Calu3 (cell line): ENCODE measurements at places on chromosomes 4 and X.
A peak's percentile ranks its signal among the peaks of the same experiment; 100 is the strongest.

- no peak for DNase-seq
- H3K27ac ChIP-seq, result no peak overlapping the region
- no peaks in the 10 kb centered on the region for H3K27me3 ChIP-seq
- no peaks in the 10 kb centered on the region for H3K36me3 ChIP-seq
- H3K4me1 ChIP-seq, result no peaks in the 10 kb centered on the region
Observed at GRCh38 chr4:33054161-33054560, 2334.0 kb downstream of the PCDH7 start.

GRCh38 chr4:87054900-87055299 lies 120.1 kb downstream of the AFF1 start:
- peaks cover 40% of the 10 kb centered on the region for H3K4me1 ChIP-seq
- no peak overlapping the region for H3K4me3 ChIP-seq
- DNase-seq, result no peak
- no peak overlapping the region for H3K27ac ChIP-seq
- H3K36me3 ChIP-seq, result peaks cover 7% of the 10 kb centered on the region

- peak; percentile 85 for DNase-seq
- H3K4me1 ChIP-seq, result no peaks in the 10 kb centered on the region
Observed at GRCh38 chrX:48897157-48897624, 377 bp downstream of the TIMM17B start.

DNA sequence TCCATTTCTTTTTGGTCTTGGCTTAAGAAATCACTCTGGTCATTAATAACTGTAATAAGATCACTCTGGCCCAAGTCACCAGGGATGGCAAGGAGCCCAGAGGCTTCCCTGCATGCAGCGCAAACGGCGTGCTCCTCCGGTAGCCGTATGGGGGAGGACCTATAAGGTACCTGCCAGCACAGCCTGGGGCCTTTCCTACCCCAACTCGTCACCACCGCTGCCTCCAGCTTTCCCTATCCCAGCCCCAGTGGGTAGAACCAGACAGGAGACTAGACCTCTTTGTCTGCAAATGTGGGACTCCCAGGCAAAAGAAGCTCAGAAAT lies 25.9 kb downstream of the HAND2 start:
- H3K27me3 ChIP-seq, result no peaks in the 10 kb centered on the region
- no peak for DNase-seq
- no peaks in the 10 kb centered on the region for H3K36me3 ChIP-seq
- H3K27ac ChIP-seq, result no peak overlapping the region
- no peak overlapping the region for H3K4me3 ChIP-seq

DNA sequence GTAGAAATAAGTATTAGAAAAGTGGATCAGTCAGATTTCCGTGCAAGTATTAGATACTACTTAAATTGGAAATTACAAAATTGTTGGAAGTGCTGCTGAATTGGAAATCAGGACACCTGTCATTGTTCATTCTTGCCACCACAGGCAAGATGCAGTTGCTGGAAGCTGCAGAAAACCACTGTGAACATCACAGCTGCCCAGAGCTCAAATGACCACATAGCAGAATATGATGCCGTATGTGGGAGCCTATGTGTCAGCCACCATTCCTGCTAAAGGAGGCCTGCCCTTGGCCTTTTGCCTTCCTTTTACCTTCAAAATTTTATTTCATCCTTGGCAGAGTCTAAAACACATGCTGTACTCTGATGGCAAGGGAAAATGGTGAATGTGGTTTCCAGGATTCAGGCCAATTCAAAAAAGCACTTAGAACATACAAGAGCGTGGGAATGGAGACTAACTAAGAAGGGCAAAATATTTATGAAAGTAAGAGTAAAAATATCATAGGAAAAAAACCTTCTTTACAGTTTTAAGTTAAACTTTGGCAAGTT lies 1005.5 kb upstream of the GRID2 start:
- no peaks in the 10 kb centered on the region for H3K36me3 ChIP-seq
- H3K4me3 ChIP-seq, result no peak overlapping the region
- no peak overlapping the region for H3K27ac ChIP-seq
- DNase-seq, result no peak
- H3K4me1 ChIP-seq, result no peaks in the 10 kb centered on the region

- no peak overlapping the region for H3K27ac ChIP-seq
- no peaks in the 10 kb centered on the region for H3K36me3 ChIP-seq
- DNase-seq, result no peak
Observed at GRCh38 chr4:185117300-185117934, 25.6 kb upstream of the SLC25A4 start.

- DNase-seq, result no peak
- H3K27ac ChIP-seq, result no peak overlapping the region
- no peaks in the 10 kb centered on the region for H3K36me3 ChIP-seq
- no peaks in the 10 kb centered on the region for H3K4me1 ChIP-seq
Observed at GRCh38 chr4:21522296-21522695, 426.3 kb downstream of the KCNIP4 start.

GRCh38 chr4:176817204-176817603 lies 24.5 kb upstream of the VEGFC start:
- no peaks in the 10 kb centered on the region for H3K27me3 ChIP-seq
- no peak for DNase-seq
- no peaks in the 10 kb centered on the region for H3K36me3 ChIP-seq
- H3K27ac ChIP-seq, result no peak overlapping the region
- H3K4me3 ChIP-seq, result no peak overlapping the region
- peaks cover 14% of the 10 kb centered on the region for H3K4me1 ChIP-seq

- DNase-seq, result no peak
- no peaks in the 10 kb centered on the region for H3K27me3 ChIP-seq
- peak overlapping the region; percentile 88 for H3K27ac ChIP-seq
- H3K4me3 ChIP-seq, result no peak overlapping the region
- H3K4me1 ChIP-seq, result peaks cover 25% of the 10 kb centered on the region
- peaks cover 5% of the 10 kb centered on the region for H3K36me3 ChIP-seq
Observed at GRCh38 chr4:24769571-24769970, 25.8 kb upstream of the SOD3 start.

DNA sequence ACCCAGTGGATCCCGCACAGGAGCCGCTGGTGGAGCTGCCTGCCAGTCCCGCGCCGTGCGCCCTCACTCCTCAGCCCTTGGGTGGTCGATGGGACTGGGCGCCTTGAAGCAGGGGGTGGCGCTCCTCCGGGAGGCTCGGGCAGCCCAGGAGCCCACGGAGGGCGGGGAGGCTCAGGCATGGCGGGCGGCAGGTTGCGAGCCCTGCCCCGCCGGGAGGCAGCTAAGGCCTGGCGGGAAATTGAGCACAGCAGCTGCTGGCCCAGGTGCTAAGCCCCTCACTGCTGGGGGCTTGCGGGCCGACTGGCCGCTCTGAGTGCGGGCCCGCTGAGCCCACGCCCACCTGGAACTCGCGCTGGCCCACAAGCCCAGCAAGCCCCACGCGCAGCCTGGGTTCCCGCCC lies 127.1 kb upstream of the TMEM164 start:
- no peak overlapping the region for H3K27ac ChIP-seq
- peaks cover 25% of the 10 kb centered on the region for H3K4me1 ChIP-seq

DNA sequence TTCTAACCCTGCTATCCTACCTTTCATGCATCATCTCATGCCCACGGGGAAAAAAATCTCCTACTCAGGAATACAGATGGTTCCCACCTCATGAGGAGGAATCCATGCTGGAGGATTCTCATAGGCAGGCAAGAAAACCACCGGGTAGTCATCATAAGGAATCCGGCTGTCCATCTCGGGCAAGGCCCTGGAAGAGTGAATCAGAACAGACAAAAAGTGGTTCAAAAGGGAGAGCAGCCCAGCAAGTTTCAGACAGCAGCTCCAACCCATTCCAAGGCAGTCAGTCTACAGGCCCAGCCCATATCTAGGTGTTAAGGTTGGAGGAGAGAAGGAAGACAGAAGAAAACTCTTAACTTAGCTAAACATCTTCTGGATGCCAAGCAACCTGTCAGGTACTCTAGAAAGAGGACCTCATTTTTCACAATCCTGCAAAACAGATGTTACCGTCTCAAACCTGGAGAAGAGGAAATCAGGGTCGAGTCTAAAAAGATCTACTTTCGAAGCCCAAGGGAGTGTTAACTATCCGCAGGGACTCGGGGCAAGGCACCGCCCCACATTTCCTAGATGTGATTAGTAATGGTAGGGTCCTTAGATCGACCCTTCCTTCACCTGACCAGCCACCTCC lies 447 bp downstream of the PDZD11 start:
- no peaks in the 10 kb centered on the region for H3K4me1 ChIP-seq
- H3K36me3 ChIP-seq, result peaks cover 22% of the 10 kb centered on the region
- DNase-seq, result no peak
- peak overlapping the region; percentile 82 for H3K4me3 ChIP-seq
- peak overlapping the region; percentile 34 for H3K27ac ChIP-seq

- no peak overlapping the region for H3K27ac ChIP-seq
- H3K36me3 ChIP-seq, result peaks cover 4% of the 10 kb centered on the region
- peaks cover 5% of the 10 kb centered on the region for H3K27me3 ChIP-seq
- H3K4me3 ChIP-seq, result no peak overlapping the region
Observed at GRCh38 chr4:143668930-143669552, 31.4 kb downstream of the FREM3 start.

DNA sequence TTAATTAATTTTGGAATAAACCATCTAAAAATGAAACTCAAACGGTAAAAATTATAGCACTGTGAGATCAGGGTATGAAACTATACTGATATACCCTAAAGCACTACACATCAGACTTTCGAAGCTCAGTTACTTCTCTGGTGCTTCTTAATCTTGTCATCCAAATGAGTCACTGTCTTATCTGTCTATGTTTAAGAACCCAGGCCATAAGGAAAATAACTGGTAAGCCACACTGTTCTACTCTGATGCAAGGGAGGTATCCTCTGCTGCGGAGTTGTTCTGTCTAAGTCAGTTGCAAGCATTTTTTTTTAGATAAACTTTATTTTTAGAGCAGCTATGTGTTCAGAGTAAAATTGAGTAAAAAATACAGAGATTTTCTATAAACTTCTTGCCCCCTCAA lies 830.8 kb upstream of the POU3F4 start:
- peak overlapping the region; percentile 27 for H3K27ac ChIP-seq
- no peaks in the 10 kb centered on the region for H3K4me1 ChIP-seq
- DNase-seq, result no peak
- H3K36me3 ChIP-seq, result no peaks in the 10 kb centered on the region
- no peak overlapping the region for H3K4me3 ChIP-seq

DNA sequence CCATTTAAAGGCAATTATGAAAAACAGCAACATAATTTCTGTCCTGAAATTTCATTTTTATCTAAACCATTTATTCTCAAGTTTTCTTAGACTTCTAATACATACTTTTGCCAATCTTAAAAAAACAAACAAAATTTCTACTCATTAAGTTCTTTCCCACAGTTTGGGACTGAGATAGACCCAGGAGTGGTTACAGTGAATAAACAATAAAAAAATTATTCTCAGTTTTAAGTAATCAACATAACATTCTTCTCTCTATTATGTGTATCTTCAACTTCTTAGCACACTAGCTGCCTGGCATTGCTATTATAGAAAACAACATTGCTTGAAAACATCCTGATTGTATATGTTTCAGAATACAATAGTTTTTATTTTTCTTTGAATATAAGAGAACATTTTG lies 532.8 kb downstream of the IL15 start:
- no peaks in the 10 kb centered on the region for H3K27me3 ChIP-seq
- no peak for DNase-seq
- peaks cover 7% of the 10 kb centered on the region for H3K36me3 ChIP-seq
- H3K4me1 ChIP-seq, result no peaks in the 10 kb centered on the region
- no peak overlapping the region for H3K27ac ChIP-seq
- H3K4me3 ChIP-seq, result no peak overlapping the region

- no peaks in the 10 kb centered on the region for H3K27me3 ChIP-seq
- no peak overlapping the region for H3K4me3 ChIP-seq
- no peak for DNase-seq
- peaks cover 7% of the 10 kb centered on the region for H3K4me1 ChIP-seq
- no peaks in the 10 kb centered on the region for H3K36me3 ChIP-seq
- no peak overlapping the region for H3K27ac ChIP-seq
Observed at GRCh38 chr4:143986180-143986579, 33.0 kb downstream of the GYPB start.

DNA sequence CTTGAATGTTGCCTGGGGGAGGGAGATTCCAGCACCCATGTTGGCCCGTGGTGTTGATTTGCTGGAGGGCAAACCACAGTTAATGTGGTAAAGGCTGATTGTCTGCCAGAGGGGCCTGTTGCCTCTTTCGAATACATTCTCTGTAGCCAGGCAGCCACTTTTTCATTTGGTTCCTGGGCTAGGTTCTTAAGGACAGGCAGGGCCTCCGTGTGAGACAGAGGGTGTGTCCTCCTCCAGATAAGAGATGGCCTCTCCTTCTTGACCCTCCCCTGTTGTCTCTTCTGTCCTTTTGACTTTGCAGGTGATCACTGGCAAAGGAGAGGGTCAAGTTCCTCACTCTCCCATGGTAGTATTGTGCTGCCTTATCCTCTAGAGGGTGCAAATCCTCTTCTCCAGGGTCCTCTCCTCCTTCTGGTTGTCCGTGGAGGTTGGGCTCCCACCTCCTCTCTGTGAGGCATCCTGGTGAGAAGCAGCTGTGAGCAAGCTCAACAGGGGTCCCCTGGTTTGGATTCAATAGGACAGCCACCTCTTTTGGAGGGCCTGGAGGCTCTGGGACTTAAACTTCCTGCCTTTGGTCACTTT lies 44.9 kb downstream of the ZNF182 start:
- no peaks in the 10 kb centered on the region for H3K27me3 ChIP-seq
- no peak overlapping the region for H3K4me3 ChIP-seq
- H3K27ac ChIP-seq, result no peak overlapping the region

GRCh38 chrX:138485224-138485623 lies 226.3 kb downstream of the FGF13 start:
- DNase-seq, result no peak
- H3K27me3 ChIP-seq, result no peaks in the 10 kb centered on the region
- no peaks in the 10 kb centered on the region for H3K36me3 ChIP-seq
- no peaks in the 10 kb centered on the region for H3K4me1 ChIP-seq
- no peak overlapping the region for H3K4me3 ChIP-seq

DNA sequence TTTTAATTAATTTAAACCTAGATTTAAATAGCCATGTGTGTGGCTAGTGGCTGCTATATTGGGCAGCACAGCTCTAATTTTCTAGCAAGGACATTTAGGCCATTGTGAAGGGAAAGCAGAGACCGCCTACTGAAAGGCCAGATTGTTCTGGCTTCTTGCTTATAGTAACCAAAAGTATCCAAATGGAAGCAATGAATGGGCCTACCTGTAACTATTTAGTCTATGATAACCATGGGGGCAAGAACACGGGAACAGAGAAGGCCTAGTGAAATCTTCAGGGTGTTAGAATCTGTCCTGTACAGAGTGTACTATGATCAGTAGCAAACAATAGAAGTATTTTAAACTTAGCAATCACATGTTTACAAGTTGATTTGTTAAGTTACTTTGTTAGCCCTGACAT lies 16.5 kb upstream of the HPRT1 start:
- no peaks in the 10 kb centered on the region for H3K27me3 ChIP-seq
- H3K27ac ChIP-seq, result no peak overlapping the region
- DNase-seq, result no peak
- H3K36me3 ChIP-seq, result no peaks in the 10 kb centered on the region
- H3K4me1 ChIP-seq, result no peaks in the 10 kb centered on the region

- H3K36me3 ChIP-seq, result no peaks in the 10 kb centered on the region
- no peak for DNase-seq
- no peaks in the 10 kb centered on the region for H3K4me1 ChIP-seq
- H3K27ac ChIP-seq, result no peak overlapping the region
- no peak overlapping the region for H3K4me3 ChIP-seq
- H3K27me3 ChIP-seq, result no peaks in the 10 kb centered on the region
Observed at GRCh38 chr4:142913461-142914030, 67.4 kb upstream of the INPP4B start.
